ENCODE measurements at places on chromosomes 1 and 21. TPM values are rescaled to one million over a fixed set of nuclear protein-coding genes. Genes with fewer than 3 reads are reported as not detected.

GRCh38 chr1:202649553-202650392 is 60.5 kb downstream of the SYT2 start:
- peaks cover 26% of the 10 kb centered on the region for H3K27me3 ChIP-seq
- H3K36me3 ChIP-seq: no peaks in the 10 kb centered on the region
- no peak overlapping the region for H3K4me3 ChIP-seq
- no peak overlapping the region for H3K27ac ChIP-seq
- H3K4me1 ChIP-seq: no peaks in the 10 kb centered on the region

- H3K27me3 ChIP-seq: no peaks in the 10 kb centered on the region
- peak overlapping the region; percentile 84 for H3K27ac ChIP-seq
- H3K36me3 ChIP-seq: peaks cover 6% of the 10 kb centered on the region
- no peak for DNase-seq
Observed at GRCh38 chr1:198627436-198628066, 11.3 kb upstream of the PTPRC start.

- no peak overlapping the region for H3K4me3 ChIP-seq
- H3K27ac ChIP-seq: no peak overlapping the region
- H3K36me3 ChIP-seq: no peaks in the 10 kb centered on the region
- peaks cover 4% of the 10 kb centered on the region for H3K4me1 ChIP-seq
- H3K27me3 ChIP-seq: peaks cover 40% of the 10 kb centered on the region
Observed at GRCh38 chr1:119564548-119564947, 57.5 kb downstream of the HSD3B1 start.

- H3K4me1 ChIP-seq: no peaks in the 10 kb centered on the region
- peaks cover 47% of the 10 kb centered on the region for H3K36me3 ChIP-seq
- H3K27me3 ChIP-seq: no peaks in the 10 kb centered on the region
- no peak overlapping the region for H3K4me3 ChIP-seq
- no peak overlapping the region for H3K27ac ChIP-seq
Observed at GRCh38 chr1:211789641-211790464, 40.7 kb downstream of the LPGAT1 start.

MTARC1 gene
- not detected for total RNA-seq

STXBP3 gene
- total RNA-seq: 72.5 TPM

DNA sequence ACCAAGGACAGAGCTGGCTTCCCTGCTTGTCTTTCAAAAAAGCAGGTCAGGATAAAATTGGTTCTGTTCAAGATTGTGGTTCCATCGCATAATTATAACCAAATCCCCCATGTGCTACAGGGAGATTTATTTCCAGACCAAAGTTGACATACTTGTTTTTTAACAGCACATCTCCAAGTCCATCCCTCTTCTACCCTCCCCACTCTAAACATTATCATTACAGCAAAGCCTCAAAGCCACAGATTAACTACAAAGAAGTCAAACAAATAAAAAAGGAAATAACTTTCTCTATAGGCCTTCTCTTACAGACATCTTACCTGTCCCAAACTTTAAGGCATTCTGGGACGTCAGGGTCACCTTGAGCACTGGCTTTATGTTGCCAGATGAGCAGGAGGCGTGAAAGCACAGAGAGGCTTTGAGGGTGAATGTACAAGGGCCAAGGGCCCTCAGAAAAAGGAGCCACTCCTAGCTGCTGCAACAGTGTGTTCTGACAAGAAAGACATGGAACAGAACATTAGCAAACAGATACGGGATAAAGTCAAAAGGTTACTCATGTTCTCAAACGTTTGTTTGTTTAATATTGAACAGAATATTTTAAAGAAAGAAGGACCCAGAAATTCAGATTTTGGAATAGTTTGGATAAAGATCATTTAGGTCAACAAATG is 31.2 kb downstream of the UBR4 start:
- H3K27ac ChIP-seq: peak overlapping the region; percentile 93
- H3K27me3 ChIP-seq: no peaks in the 10 kb centered on the region
- no peak overlapping the region for H3K4me3 ChIP-seq

GRCh38 chr21:44267655-44268142 is 6.0 kb upstream of the DNMT3L start:
- H3K4me1 ChIP-seq: no peaks in the 10 kb centered on the region
- H3K36me3 ChIP-seq: no peaks in the 10 kb centered on the region
- H3K4me3 ChIP-seq: no peak overlapping the region
- no peaks in the 10 kb centered on the region for H3K27me3 ChIP-seq

UBAP2L gene
- 205 TPM for total RNA-seq

G0S2 gene
- not detected for total RNA-seq

SV2A gene
- total RNA-seq: 3.0 TPM

DNA sequence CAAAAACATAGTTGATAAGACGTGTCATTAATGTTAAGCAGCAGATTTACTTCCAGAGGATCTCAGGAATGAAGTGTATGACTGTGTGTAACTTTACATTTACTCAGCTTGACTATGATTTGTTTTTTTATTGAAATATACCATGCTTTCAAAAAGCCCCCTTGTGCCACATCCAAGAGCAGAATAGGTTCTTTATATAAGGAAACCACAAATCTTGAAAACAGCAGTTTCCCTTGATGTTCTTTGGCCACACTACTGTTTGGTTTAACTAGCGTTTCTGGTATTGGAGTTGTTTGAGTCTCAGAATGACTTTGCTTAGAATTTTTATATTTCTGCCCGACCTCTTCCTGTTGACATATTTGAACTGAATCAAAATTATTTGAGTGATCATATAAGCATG is 25.0 kb downstream of the LRRC8C start:
- peaks cover 89% of the 10 kb centered on the region for H3K4me1 ChIP-seq
- peaks cover 33% of the 10 kb centered on the region for H3K36me3 ChIP-seq
- no peaks in the 10 kb centered on the region for H3K27me3 ChIP-seq
- H3K4me3 ChIP-seq: peak overlapping the region; percentile 74
- peak; percentile 64 for DNase-seq

GRCh38 chr1:244757091-244757939 is 78.1 kb upstream of the COX20 start:
- no peak overlapping the region for H3K27ac ChIP-seq
- H3K4me3 ChIP-seq: no peak overlapping the region

CRYAA gene
- total RNA-seq: not detected

DNA sequence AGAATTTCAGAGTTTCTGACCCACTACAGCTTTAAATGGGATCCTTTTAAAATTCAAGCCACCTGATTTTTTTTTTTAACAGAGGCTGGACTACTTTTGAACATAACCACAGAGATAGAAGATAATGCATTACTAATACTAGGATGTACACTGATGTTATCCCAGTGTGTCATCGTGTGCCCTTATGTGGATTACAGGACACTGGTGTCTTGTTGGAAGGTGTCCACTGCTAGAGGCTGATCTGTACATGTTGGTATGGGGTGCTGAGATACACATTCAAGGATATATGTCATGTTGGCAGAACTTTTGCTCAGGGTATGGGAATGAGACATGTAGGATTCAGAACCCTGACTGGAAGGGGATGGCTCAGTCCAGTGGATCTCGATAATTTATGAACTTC is 56.3 kb downstream of the INAVA start:
- DNase-seq: no peak
- H3K27ac ChIP-seq: no peak overlapping the region
- no peaks in the 10 kb centered on the region for H3K36me3 ChIP-seq
- no peak overlapping the region for H3K4me3 ChIP-seq
- no peaks in the 10 kb centered on the region for H3K4me1 ChIP-seq
- peaks cover 7% of the 10 kb centered on the region for H3K27me3 ChIP-seq

DNA sequence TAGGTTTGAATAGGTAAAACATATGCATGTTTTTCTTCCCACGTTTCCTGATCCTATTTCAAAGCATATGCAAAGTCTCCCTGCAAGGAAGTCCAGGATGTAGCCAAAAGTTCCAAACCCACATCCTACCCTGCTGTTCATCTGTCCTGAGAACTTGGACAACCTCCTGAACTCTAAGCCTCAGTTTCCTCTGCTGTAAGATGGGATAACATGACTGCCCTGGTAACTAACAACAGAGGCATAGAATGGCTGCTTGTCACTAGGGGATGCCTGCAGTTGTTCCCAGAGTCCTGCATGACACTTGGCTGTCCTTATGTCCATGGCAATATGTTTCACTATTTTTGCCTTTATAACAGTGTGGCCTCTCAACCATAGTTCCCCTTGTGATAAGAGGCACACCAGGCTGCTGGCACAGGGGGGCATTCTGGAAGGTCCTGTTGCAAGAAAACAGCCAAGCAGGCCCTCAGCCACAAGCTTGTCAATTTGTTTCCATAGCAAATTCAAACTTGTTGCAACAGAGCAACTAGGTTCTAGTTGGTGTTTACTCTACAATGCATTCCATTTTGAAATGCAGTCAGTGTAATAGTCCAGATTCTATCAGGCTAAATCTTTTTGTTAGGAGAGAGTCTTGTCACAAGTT is 1.5 kb upstream of the HDGF start:
- no peaks in the 10 kb centered on the region for H3K27me3 ChIP-seq
- peaks cover 37% of the 10 kb centered on the region for H3K4me1 ChIP-seq
- H3K4me3 ChIP-seq: peak overlapping the region; percentile 94
- peak overlapping the region; percentile 93 for H3K27ac ChIP-seq
- DNase-seq: no peak

DNA sequence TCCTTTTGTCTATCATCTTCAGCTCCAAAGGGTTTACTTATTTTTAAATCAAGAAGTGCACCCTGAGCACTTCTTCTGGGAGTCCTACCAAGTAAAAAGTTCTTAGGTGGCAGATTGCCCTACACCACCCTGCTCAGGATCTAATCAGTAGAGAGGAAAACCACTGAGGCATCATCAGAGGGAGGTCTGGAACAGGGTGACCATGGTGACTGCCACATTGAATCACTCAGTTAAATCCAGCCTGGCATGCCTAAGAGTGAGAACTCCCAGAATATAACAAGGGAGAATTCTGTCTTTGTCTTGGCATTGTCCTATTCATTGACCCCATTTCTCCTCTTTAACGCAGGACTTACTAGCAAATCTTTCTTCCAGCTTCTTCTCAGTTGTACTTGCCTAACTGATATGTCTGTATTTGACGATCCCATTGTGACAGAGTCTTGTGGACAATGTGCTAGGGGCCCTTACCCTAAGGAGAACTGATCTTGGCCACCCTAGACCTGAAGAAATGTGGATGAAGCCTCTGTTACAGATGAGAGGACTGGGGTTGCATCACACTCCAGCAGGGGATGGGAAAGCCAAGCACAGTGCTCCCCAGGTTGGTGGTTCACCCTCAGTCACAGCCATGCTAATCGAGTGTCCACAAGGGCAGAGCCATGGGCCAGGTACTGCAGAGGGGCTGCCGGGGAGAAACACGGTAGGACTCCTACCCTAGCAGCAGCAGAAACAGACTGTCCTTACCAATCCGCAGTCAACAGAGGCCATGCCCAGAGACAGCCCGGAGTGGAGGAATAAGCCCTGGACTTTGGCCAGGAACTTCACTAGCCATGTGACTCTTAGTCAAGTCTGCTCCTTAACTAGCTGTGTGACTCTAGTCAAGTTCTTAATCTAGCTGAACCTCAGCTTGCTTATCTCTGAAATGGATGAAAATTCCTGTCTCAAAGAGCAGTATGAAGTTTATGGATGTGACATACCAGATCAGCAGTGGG is 15.4 kb downstream of the PKP1 start:
- no peak overlapping the region for H3K27ac ChIP-seq
- H3K4me3 ChIP-seq: no peak overlapping the region
- H3K36me3 ChIP-seq: no peaks in the 10 kb centered on the region
- H3K27me3 ChIP-seq: peaks cover 6% of the 10 kb centered on the region

SPATA1 gene
- 2.5 TPM for total RNA-seq

- no peak for DNase-seq
- H3K27ac ChIP-seq: no peak overlapping the region
- peaks cover 4% of the 10 kb centered on the region for H3K27me3 ChIP-seq
- no peak overlapping the region for H3K4me3 ChIP-seq
- no peaks in the 10 kb centered on the region for H3K36me3 ChIP-seq
Observed at GRCh38 chr1:195773931-195774330, 834.3 kb downstream of the KCNT2 start.

NEGR1 gene
- not detected for total RNA-seq

DNA sequence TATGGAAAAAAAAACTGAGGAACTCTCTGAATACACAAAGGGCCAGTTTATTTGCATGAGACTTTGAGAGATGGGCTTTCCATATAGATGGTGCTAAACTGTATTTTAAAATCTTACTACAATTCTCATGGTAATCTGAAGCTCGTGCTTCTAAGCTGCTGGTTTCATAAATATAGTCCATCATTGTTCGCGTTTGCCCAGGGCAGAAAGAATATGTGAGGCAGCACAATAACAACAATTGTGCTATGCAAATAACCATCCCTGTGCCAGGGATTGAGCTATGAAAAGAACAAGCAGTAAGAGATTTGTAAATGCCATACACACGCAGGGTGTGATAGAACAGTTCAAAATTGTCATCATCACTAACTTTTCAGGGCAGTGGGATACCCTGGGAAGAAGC is 4.9 kb upstream of the EPS15 start:
- peak overlapping the region; percentile 14 for H3K27ac ChIP-seq
- DNase-seq: no peak
- H3K4me3 ChIP-seq: no peak overlapping the region
- H3K36me3 ChIP-seq: no peaks in the 10 kb centered on the region

- no peak for DNase-seq
- no peaks in the 10 kb centered on the region for H3K36me3 ChIP-seq
- peaks cover 10% of the 10 kb centered on the region for H3K27me3 ChIP-seq
- H3K4me3 ChIP-seq: no peak overlapping the region
- H3K4me1 ChIP-seq: no peaks in the 10 kb centered on the region
Observed at GRCh38 chr1:160161965-160162705, 10.7 kb downstream of the ATP1A4 start.

DNA sequence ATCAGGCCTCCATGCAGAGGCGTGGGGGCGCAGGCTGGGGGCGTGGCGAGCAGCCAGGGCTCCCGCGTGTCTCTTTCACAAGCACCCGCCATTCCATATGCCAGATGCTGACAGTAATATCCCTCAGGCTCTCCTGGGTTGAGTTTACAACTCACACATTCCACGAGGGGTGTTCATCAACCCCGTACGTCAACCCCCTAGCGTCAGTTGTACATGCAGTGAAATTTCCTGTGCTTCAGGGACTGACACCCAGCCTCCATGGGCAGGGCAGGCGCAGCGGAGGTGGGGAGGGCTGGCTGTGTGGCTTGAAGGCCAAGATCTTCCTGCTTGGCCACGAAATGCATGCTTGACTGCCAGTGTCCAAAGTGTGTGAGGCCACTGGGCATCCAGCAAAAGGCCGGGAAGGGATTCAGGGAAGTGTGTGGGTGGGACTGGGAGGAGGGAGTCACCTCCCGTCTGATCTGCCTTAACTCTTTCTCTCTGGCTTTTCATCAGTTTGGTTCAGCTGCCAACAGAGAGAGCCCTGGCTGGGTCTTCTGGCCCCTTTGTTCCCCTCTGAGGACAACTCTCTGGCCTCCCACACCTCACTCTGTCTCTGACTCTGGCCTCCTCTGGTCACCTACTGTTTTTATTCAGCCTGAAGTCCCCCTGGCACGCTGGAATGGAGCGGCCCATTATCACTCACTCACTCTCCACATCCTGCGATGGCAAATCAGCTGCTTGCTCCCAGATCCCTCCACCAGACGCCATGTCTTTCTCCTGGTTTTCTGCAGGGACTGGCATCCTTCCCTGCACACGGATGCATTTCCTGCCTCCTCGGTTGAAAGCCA is 33.8 kb downstream of the CLIC6 start:
- H3K36me3 ChIP-seq: no peaks in the 10 kb centered on the region
- H3K27me3 ChIP-seq: no peaks in the 10 kb centered on the region
- H3K4me3 ChIP-seq: no peak overlapping the region
- no peak overlapping the region for H3K27ac ChIP-seq
- H3K4me1 ChIP-seq: peaks cover 10% of the 10 kb centered on the region

- no peak overlapping the region for H3K4me3 ChIP-seq
- no peak for DNase-seq
- H3K27me3 ChIP-seq: peaks cover 9% of the 10 kb centered on the region
- no peaks in the 10 kb centered on the region for H3K4me1 ChIP-seq
Observed at GRCh38 chr1:55927702-55928290, 651.6 kb downstream of the PLPP3 start.

- no peak overlapping the region for H3K27ac ChIP-seq
- H3K4me1 ChIP-seq: no peaks in the 10 kb centered on the region
- H3K36me3 ChIP-seq: no peaks in the 10 kb centered on the region
- peaks cover 4% of the 10 kb centered on the region for H3K27me3 ChIP-seq
Observed at GRCh38 chr1:57868908-57869307, 445.0 kb upstream of the DAB1 start.
